T-cell (primary cell): ENCODE measurements at places on chromosomes 4 and X. TPM values are rescaled to one million over a fixed set of nuclear protein-coding genes. Genes with fewer than 3 reads are reported as not detected.

The TIGD2 gene
- 6.7 TPM for total RNA-seq

The ASB11 gene
- total RNA-seq: not detected

The COL4A6 gene
- 0.03 TPM for total RNA-seq

The PDLIM3 gene
- total RNA-seq: 0.23 TPM

The XG gene
- 1.5 TPM for total RNA-seq

The CFI gene
- total RNA-seq: not detected

The RBM46 gene
- not detected for total RNA-seq

The CT55 gene
- not detected for total RNA-seq

DNA sequence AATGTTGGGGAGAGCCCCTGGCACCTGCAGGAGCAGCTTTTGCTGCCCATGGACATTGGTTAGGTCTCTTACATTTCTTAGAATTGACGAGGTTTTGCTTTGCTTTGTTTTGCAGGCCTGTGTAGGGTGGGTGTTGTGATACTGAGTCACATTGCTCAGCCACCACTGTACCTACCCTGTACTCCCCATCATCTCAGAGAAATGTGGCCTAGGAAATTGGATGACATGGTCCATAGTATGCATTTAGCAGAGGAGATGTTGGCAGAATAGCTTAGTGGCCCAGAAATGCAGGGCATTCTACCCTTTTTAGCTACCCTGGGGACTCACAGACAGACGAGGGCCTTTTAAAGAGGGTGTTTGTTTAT is 43.7 kb downstream of the IL21 start:
- H3K27me3 ChIP-seq: peaks cover 3% of the 10 kb centered on the region
- H3K4me1 ChIP-seq: peaks cover 22% of the 10 kb centered on the region
- H3K36me3 ChIP-seq: no peaks in the 10 kb centered on the region
- no peak overlapping the region for H3K27ac ChIP-seq
- no peak overlapping the region for H3K4me3 ChIP-seq
- no peak for DNase-seq

DNA sequence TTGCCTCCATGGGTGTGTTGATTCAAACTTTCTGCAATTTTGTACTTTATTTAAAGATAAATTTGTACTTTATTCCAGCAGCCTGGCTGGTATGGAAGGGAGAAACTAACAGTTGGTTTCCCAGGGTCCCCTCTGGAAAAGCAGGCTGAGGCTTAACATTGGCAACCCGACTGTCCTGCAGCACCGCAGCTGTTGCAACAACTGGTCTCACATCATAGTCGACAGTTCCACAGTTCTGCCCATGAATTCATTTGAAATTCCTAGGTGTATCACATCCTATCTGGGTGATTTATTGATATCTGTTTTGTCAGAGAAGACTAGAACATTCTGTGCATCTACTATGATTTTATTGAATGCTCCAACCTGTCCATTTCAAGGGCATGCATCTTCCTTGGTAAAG is 98.8 kb upstream of the GATB start:
- no peak overlapping the region for H3K4me3 ChIP-seq
- H3K36me3 ChIP-seq: no peaks in the 10 kb centered on the region
- H3K27ac ChIP-seq: no peak overlapping the region
- H3K27me3 ChIP-seq: no peaks in the 10 kb centered on the region

- peak overlapping the region; percentile 76 for H3K27ac ChIP-seq
- H3K4me1 ChIP-seq: peaks cover 21% of the 10 kb centered on the region
- DNase-seq: no peak
- H3K27me3 ChIP-seq: no peaks in the 10 kb centered on the region
These were observed 3.4 kb downstream of the MAML3 start for GRCh38 chr4:140150636-140150885.

DNA sequence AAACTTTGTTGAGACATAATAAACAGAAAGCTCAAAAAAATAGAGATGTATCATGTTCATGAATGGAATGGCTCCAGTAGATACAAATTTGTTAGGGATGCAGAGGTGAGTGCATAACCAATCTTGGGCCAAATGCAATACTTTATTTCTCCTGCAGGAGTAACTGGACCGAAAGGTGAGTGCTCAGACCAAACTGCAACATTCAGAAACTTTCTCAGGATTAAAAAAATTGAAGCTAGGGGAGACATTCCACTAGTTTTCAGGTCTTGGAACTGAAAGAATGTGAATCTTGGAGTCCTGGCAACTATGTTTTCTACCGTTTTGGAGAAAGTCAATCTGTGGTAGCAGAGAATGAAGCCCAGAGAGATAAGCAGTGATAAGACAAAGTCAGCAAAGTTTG is 21.2 kb upstream of the LCORL start:
- no peak for DNase-seq
- no peak overlapping the region for H3K4me3 ChIP-seq
- H3K27ac ChIP-seq: no peak overlapping the region
- no peaks in the 10 kb centered on the region for H3K4me1 ChIP-seq
- no peaks in the 10 kb centered on the region for H3K36me3 ChIP-seq

DNA sequence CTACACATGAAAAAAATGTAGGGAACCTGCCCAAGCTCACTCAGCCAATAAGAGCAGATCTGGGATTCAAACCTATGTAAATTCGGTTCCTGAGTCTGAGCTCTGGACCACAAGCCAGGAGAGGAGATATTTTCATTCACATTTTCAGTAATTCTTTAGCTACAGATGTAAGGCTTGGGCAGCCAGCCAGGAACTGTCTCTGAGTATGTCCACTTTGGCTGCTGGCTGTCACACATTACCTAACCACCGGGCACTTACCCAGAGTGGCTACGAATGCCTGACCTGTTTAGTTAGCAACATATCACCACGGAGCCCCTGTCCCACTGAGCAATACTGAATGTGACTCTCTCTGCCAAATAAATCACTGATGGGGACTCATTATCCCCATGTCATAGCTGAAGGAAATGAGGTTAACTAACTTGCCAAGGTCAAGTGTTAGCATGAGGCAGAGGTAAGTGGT is 15.3 kb downstream of the USP46 start:
- H3K27ac ChIP-seq: no peak overlapping the region
- no peak overlapping the region for H3K4me3 ChIP-seq
- no peaks in the 10 kb centered on the region for H3K27me3 ChIP-seq
- no peak for DNase-seq
- no peaks in the 10 kb centered on the region for H3K36me3 ChIP-seq

DNA sequence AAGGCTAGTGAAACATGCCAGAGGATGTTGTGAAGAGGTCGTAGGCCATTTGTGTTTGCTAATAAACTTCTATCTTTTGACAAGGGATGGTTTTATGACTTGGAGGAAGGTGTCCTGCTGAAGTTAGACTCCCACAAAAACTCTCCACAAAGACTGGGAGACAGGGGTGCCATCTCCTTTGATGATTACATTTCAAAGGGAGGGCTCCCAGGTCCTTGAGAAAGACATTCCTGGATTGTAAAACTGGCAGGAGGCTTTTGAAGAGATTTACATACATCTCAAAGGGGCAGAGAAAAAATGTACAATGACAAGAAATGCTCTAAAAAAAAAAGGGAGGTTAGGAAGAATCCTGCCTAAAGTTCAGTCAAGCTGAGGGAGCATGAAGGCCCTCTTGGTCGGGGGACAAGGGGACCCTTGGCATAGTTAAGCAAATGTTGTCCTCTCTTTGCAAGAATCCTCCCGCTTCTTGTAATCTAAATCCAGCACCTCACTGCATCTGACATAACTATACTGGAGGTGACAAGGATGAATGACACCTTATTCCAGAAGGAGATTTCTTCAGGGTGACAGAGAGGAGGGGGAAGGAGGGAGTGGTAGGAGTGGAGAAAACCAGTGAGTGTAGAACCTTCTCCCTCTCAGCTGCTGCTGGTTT is 41.1 kb upstream of the MGST2 start:
- H3K4me1 ChIP-seq: no peaks in the 10 kb centered on the region
- no peak for DNase-seq
- no peaks in the 10 kb centered on the region for H3K27me3 ChIP-seq
- H3K36me3 ChIP-seq: no peaks in the 10 kb centered on the region
- H3K27ac ChIP-seq: no peak overlapping the region

DNA sequence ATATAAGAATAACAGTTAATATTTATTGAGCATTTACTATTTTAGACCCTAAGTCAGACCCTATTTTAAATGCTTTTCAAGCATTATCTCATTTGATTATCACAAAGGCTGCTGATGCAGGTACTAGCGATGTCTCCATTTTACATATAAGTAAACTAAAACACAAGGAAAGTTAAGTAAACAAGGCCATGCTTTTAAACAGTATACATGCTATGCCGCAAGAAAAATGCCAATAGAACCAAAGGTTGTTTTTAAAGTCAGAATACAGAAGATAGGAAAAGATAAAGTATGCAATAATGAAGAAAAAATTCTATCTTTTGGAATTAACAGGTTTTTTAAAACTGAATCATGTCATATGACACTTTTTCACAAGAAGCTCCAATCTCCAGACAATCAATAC is 26.2 kb downstream of the RFC1 start:
- H3K4me3 ChIP-seq: no peak overlapping the region
- no peaks in the 10 kb centered on the region for H3K27me3 ChIP-seq
- DNase-seq: no peak
- no peaks in the 10 kb centered on the region for H3K36me3 ChIP-seq

- no peak overlapping the region for H3K4me3 ChIP-seq
- no peak overlapping the region for H3K27ac ChIP-seq
- H3K36me3 ChIP-seq: no peaks in the 10 kb centered on the region
- H3K4me1 ChIP-seq: no peaks in the 10 kb centered on the region
- H3K27me3 ChIP-seq: no peaks in the 10 kb centered on the region
- DNase-seq: no peak
These were observed 88.9 kb downstream of the UBE2K start for GRCh38 chr4:39786838-39787237.

GRCh38 chrX:46793386-46794143 is 34.6 kb upstream of the SLC9A7 start:
- no peaks in the 10 kb centered on the region for H3K4me1 ChIP-seq
- H3K27ac ChIP-seq: no peak overlapping the region
- H3K4me3 ChIP-seq: no peak overlapping the region

- peaks cover 9% of the 10 kb centered on the region for H3K27me3 ChIP-seq
- H3K36me3 ChIP-seq: no peaks in the 10 kb centered on the region
- H3K4me3 ChIP-seq: no peak overlapping the region
- H3K27ac ChIP-seq: no peak overlapping the region
These were observed 4.7 kb upstream of the ATP1B4 start for GRCh38 chrX:120357186-120357585.

DNA sequence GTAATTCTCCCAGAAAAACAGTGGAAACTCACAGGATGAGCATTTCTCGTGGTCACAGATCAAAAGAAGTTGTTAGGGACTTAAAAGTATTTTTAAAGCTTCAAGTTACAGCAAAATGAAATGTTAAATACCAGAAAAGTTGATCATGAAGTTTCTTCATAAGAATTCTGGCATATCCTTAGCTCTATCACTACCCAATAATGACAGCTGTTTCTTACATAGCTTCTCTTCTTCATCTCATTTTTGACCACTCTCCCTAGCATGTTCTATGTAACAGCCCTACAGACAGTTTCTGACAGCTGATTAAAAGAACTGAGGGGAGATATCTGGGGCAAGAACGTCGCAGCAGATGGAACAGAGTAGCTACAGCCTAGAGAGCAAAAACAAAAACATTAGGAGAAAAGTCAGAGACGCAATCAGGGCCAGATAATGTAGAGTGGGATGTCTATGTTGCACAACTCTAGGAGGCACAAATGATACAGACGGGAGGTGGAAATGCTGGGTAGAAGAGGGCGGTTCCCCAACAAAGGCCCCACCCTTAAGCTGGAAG is 108.7 kb downstream of the CORIN start:
- DNase-seq: no peak
- H3K4me1 ChIP-seq: no peaks in the 10 kb centered on the region
- no peak overlapping the region for H3K4me3 ChIP-seq
- no peaks in the 10 kb centered on the region for H3K27me3 ChIP-seq
- no peaks in the 10 kb centered on the region for H3K36me3 ChIP-seq

DNA sequence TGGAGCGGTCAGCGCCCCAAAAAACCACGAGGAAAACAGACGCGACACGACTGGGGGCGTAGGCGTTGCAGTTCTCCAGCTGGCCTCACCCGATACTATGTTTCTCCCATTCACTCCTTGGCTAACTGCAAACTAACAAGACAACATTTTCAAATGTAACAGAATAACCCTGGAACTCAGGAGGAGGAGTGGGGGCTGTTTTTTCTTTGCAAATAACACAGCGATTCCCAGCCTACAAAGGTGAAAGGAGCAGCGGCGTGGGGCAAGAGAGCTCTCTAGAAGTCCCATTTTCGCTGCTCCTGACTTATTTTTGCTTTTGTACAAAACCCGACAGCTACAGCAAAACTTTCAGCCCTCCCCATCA is 1.6 kb downstream of the SOX3 start:
- H3K36me3 ChIP-seq: no peaks in the 10 kb centered on the region
- peaks cover 64% of the 10 kb centered on the region for H3K27me3 ChIP-seq
- no peak overlapping the region for H3K4me3 ChIP-seq
- no peak overlapping the region for H3K27ac ChIP-seq

DNA sequence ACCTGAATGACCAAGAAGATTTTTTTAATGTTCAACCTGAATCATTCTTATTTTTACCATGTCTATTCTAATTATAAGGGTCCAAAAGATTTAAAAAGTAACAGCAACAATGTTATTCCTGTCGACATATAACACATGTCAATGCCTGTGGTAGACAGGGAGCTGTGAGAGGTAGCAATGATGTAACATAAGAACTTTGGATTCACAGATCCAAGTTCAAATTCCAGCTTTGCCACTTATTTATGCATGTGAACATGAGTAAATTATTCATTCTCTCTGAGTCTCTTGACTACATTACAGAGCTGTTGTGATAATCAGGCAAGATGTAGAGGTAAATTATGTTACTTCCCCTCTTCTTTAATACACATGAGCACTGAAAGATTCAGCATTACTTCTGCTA is 54.5 kb downstream of the KLHL8 start:
- H3K4me3 ChIP-seq: no peak overlapping the region
- DNase-seq: no peak
- H3K27me3 ChIP-seq: no peaks in the 10 kb centered on the region
- H3K4me1 ChIP-seq: no peaks in the 10 kb centered on the region

GRCh38 chr4:127425851-127426250 is 206.9 kb upstream of the INTU start:
- DNase-seq: no peak
- no peak overlapping the region for H3K27ac ChIP-seq
- no peaks in the 10 kb centered on the region for H3K4me1 ChIP-seq
- H3K36me3 ChIP-seq: no peaks in the 10 kb centered on the region
- H3K27me3 ChIP-seq: peaks cover 2% of the 10 kb centered on the region

- no peaks in the 10 kb centered on the region for H3K4me1 ChIP-seq
- H3K4me3 ChIP-seq: no peak overlapping the region
- no peaks in the 10 kb centered on the region for H3K36me3 ChIP-seq
These were observed 17.0 kb downstream of the PDGFC start for GRCh38 chr4:156954587-156954986.
